Endothelial cell (in vitro differentiated cells): ENCODE measurements at places on chromosomes 12 and 14. TPM values are rescaled to one million over a fixed set of nuclear protein-coding genes. Genes with fewer than 3 reads are reported as not detected.

The FGF23 gene
- total RNA-seq: not detected

DNA sequence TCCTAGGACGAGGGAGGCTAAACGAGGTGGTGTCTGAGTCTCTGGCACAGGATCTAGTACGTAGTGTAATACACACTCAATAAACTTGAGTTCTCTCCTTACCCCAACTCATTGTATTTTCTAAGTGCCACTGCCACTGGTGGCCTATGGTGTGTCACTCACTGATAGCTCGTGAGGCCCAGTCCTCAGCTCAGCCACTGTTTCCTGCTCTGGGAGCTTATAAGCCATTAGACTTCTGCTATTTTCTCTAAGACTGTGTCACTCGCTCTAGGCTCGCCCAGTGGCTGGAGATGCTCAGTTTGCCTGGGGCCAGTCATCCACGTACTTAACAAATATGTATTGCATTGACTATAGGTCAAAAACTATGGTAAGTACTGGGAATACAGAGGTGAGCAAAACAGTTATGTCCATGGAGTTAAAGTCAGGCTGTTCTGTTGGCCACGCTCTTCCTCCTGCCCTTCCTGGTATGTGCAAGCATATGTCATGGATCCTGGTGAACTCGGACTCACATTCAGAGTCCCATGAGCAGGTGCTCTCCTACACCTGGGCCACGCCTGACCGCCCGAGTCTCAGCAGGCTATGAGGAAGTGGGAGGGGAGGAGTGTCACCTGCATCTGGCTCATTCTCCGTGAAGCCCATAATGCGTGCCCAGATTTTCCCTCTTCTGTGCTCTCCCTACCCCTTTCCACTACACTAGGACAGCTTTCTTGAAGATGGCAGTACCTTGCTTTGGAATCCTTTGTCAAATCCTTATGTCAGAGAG lies 41.6 kb downstream of the DEGS2 start:
- DNase-seq: no peak

The PLEKHH1 gene
- 9.5 TPM for total RNA-seq

GRCh38 chr14:44414646-44415045 lies 92.4 kb downstream of the FSCB start:
- DNase-seq: no peak

GRCh38 chr12:103569278-103569677 lies 17.8 kb upstream of the STAB2 start:
- DNase-seq: no peak

GRCh38 chr12:26346736-26347135 lies 151.4 kb downstream of the SSPN start:
- no peak for DNase-seq

The RND1 gene
- total RNA-seq: 1.0 TPM

DNA sequence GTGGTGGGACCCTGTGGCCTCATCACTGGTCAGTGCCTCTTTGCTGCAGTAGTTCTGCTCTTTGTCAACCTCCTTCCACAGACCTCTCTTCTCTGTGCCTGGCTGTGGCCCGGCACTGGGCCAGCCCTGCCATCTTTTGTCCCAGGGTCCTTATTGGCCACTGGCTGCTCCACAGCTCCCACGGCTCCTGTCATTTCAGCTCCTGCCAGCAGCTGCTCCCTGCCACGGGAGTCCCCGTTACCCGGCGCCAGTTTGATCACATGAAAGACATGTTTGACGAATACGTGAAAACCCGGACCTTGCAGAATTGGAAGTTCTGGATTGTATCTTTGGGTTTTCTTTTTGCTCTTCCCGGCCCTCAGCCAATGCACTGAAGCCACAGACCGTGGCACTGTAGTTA lies 35.4 kb downstream of the IL31 start:
- DNase-seq: no peak

The GALNT16 gene
- 2.8 TPM for total RNA-seq

The P2RX2 gene
- total RNA-seq: not detected

DNA sequence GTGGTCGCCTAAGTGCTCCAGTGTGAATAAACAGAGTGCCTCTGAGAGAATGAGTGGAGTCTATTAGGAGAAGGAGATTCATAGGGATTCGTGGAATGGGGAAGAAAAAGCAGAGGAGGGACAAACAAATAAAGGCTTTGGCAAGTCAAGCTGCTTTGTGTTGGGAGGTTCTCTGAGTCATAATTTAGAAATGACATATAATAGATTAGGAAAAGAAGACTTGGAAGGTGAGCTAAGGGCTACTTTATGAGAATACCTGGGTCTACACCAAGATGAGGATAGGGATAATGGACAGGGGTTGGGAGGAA lies 6.4 kb upstream of the NTN4 start:
- no peak for DNase-seq

DNA sequence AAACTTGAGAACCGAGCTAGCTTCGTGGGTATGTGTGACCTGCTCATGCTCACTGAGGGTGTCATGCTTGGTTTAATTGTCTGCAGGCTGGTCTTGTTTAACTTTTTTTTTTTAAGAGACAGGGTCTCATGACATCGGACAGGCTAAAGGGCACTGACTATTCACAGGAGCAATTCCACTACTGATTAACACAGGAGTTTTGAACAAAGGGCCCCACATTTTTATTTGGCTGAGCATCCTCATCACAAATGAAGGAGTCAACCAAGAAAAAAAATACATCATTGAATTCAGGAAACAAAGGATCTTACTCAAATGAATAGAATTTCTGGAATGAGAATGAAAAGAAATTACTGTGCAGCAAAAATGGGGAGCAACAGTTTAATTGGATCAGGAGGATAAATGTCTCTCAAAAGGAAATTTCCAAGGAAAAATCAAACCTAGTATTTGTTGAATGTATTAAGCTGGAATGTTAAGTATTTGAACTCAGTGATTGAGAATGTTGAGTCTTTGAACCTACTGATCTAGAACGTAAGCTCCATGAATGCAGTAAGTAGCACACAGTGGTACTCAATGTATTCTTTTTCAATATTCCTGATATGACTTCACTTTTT lies 20.8 kb upstream of the PYROXD1 start:
- no peak for DNase-seq

The LRRC74A gene
- not detected for total RNA-seq

DNA sequence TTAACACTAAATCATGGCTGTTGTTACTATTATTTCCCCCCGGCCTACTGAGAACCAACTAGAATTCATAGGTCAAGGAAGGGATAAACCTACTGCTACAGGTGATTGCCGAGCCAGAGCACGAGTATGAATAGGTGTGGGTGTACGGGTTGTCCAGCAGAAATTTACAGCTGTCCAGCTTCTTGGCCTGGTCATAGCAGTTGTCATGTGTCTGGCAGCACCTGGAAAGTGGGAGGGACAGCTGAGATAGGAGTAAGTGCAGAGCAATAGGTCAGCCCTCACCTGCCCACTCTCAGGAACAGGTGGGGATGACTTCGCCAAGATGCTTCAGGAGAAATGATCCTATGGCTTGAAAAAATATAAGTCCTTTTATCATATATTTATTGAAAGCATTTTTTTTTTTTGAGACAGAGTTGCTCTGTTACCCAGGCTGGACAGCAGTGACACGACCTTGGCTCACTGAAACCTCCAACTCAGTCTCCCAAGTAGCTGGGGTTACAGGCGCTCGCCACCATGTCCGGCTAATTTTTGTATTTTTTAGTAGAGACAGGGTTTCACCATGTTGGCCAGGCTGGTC lies 2.6 kb downstream of the PLA2G1B start:
- DNase-seq: no peak

GRCh38 chr12:123917337-123917850 lies 55.2 kb downstream of the CCDC92 start:
- no peak for DNase-seq

GRCh38 chr12:82996168-82996812 lies 309.6 kb downstream of the TMTC2 start:
- no peak for DNase-seq

- no peak for DNase-seq
Observed at GRCh38 chr14:44700184-44700583, 193.1 kb upstream of the FSCB start.

DNA sequence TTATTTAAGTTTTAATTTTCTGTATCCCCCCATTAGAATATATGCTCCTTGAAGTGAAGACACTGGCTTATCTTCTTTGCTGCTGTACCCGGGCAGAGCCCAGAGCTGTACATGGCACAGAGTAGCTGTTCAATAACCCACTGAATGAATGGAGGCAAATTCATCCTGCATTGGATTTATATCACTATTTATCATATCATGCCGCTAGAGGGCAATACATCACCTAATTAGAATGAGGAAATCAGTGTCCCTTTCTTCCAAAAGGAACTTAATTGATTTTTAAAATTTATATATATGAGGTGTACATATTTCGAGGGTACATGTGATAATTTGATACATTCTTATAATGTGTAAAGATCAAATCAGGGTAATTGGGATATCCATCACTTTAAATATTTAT lies 89.2 kb upstream of the TMEM260 start:
- no peak for DNase-seq

The COX8C gene
- not detected for total RNA-seq

DNA sequence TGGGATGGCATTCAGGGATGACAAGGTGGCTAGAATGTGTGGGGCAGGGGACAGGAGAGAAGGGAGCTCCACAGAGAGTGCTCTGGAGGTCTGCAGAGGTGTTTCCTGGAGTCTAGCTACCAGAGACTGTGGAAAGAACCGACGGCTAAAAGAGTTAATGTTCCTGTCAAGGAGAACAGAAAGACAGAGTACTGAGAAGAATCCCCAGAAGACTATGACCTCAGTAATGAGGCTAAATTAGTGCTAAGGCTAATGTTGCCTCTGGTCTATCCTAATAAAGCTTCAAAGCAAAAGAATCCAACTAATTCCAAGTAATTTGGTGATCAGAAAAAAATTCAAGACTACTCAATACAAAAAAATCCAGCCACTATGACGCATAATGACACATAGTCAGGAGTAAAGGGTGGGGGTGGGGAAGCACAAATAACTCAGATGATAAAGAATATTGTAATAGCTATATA lies 44.7 kb downstream of the FERMT2 start:
- DNase-seq: no peak

The RAD52 gene
- total RNA-seq: 20.3 TPM

The JAG2 gene
- total RNA-seq: 280 TPM

DNA sequence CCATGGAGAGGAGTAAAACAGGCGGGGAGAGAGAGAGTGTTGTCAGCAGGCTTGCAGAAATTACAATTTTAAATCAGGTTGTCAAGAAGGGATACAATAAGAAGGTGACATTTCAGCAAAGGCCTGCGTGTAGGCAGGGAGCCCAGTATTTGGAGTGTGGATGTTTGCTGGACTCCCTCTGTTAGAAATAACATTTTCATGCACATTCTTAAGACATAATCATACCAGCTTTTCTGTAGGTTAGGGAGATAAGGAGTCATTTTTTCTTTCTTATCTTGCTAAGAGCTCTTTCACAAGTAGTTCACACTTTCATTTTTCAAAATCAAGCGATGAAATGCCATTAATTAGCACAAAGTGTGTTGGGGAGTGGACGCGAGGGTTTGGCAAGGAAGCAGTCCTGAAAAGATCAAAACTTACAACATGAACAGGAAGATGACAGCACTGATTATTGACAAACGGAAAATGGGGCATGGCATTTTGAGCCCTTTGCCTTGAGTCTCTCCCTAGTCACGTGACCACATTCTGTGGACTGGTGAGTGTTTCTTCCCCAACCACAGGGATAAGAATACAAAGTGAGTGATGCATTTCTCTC lies 160.2 kb downstream of the DAD1 start:
- no peak for DNase-seq

The LPAR5 gene
- total RNA-seq: 2.7 TPM

DNA sequence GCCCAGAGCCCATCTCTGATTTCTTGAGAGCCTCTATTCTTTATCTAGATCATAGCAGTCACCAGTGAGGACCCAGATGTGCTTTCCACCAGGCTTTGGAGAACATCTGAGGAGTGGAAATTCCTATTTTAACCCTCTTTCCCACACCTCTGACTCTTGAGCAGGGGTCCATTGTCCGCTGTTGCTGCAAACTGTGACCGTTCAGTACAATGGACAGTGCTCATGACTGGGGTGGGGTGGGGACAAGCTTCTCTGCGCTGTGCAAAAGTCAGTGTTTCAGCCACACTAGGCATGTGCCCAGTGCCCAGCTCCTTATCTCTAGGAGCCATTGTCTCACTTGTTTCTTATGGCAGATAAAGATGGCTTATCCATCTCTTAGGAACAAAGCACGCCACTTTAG lies 16.9 kb upstream of the KRT7 start:
- no peak for DNase-seq

The ZC2HC1C gene
- 1.6 TPM for total RNA-seq

- DNase-seq: no peak
Observed at GRCh38 chr14:98910061-98910460, 361.9 kb downstream of the BCL11B start.

GRCh38 chr14:22168092-22168955 lies 420.7 kb downstream of the DAD1 start:
- DNase-seq: no peak

- DNase-seq: no peak
Observed at GRCh38 chr12:123952037-123952436, 20.6 kb downstream of the CCDC92 start.

DNA sequence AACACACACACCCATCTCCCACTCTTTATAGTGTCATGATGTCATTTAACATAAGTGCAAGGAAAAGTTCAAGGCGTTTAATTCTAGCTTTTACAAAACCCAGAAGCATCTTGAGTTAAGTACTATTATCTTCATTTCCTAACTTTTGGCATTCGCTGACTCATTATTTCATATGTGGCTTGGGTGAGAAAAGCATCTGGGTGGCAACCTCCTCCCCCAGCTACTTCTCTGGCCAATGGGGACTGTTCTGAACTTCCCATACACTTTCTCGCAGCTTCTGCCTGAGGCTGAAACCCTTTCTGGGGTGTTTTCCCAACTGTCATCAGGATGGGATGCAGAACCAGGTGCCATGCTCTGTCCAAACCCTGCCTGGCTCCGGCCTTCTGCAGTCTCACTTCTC lies 2.8 kb upstream of the MARK3 start:
- DNase-seq: no peak

The DHRS4L2 gene
- total RNA-seq: 19.2 TPM

DNA sequence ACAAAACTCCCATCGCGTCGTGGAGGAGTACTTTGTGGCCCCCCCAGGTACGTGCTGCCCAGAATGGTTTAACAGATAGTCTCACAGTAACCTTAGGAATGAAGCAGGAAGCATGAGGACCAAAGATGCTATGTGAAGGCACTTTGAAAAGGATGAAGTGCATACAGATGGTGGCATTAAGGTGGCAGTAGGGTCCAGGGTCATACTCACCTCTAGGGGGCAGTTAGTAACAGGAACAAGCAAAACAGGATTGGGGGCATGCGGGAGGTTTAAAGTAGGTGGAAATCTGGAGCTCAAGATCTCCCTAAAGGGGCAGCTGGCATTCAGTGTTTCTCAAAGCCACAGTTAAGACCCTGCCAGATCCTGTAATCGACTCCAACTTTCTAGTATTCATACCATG lies 10.9 kb downstream of the GATC start:
- DNase-seq: peak; percentile 14

GRCh38 chr12:89492883-89493282 lies 31.7 kb downstream of the GALNT4 start:
- DNase-seq: no peak

GRCh38 chr12:57816001-57816854 lies 2.3 kb downstream of the AVIL start:
- no peak for DNase-seq

DNA sequence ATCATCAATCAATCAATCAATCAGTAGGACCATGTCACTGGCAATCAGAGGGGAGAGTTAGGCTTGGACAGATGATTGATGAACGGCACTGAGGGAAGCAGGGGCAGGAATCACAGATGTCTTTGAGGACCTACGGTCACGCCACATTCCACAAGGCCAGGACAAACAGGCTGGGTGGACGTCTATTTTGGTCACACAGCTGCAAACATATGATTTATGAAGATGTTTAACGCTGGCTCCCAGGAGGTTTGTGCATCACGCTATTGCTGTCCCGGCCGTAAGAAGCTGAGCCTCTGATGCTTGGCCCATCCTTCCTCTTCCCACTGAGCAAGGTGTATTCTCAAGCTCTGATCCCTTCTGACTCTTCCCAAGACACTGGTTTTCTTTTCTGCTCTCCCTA lies 160.8 kb downstream of the FOXN3 start:
- DNase-seq: no peak
